ENCODE measurements at places on chromosomes 4 and X.

- DNase-seq, result no peak
These were observed 218.1 kb downstream of the TLL1 start for GRCh38 chr4:166091146-166091545.

- no peak for DNase-seq
These were observed 69.3 kb downstream of the YIPF6 start for GRCh38 chrX:68568136-68568535.

DNA sequence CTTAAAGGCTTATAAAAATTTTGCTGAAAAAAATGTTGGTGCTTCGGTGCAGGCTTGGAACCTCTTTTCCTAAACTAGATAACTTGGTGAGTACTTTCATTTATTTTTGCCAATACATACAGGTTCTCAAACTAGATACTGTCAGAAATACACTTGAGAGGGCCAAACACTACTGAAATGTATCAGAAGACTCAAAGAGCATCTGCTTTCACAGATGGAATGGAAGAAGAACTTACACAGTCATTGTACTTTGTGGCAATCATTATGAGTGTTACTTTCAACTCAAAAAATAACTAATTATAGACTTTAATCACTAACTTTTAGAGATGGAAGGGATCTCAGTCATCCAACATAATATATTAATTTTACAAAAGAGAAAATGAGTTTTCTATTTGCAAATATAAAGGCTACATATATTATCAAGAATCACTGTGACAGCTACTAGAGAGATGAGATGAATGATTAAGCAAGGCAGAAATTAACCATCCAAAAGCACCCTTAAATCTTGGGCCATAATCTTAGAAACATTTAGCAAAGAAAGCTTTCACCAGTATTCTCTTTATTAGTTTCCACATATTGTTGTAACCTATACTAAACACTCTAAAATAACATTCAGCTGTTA lies 1.0 kb downstream of the ENAM start:
- DNase-seq, result no peak

DNA sequence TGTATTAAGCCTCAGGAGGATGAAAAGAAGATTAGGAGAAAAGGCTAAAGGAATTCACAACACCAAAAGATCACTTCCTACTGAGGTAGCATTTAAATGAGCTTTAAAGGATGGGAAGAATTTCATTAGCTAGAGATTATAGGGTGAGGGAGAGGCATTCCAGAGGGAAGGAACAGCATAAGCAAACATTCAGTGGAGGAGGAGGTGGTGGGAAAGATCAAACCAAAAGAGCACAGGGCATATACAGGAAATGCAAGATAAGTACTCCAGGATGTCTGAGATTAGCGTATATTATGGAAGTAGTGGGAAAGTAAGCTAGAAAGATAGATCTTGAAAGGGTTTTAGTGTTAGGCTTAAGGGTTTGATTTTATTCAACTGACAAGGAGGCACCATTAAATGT lies 84.8 kb downstream of the COL4A6 start:
- no peak for DNase-seq

- DNase-seq, result no peak
These were observed 57.0 kb upstream of the ARSJ start for GRCh38 chr4:114036426-114036825.

GRCh38 chrX:111568354-111568753 lies 56.9 kb downstream of the SERTM2 start:
- no peak for DNase-seq

GRCh38 chr4:129822701-129823100 lies 726.7 kb downstream of the C4orf33 start:
- DNase-seq, result no peak
